Activated CD4-positive, CD25-positive, alpha-beta regulatory T cell treated with anti-CD3 and anti-CD28 coated beads, Interleukin-2, amount 50 U/mL, for 24 hours (primary cell): ENCODE measurements at places on chromosomes 3 and 15.
A peak's percentile ranks its signal among the peaks of the same experiment; 100 is the strongest.

- ATAC-seq = peak; percentile 63
Observed at GRCh38 chr3:98680723-98681122, 82.4 kb upstream of the ST3GAL6 start.

GRCh38 chr3:51712038-51712420, 5.2 kb downstream of the GRM2 start:
- no peak for ATAC-seq

DNA sequence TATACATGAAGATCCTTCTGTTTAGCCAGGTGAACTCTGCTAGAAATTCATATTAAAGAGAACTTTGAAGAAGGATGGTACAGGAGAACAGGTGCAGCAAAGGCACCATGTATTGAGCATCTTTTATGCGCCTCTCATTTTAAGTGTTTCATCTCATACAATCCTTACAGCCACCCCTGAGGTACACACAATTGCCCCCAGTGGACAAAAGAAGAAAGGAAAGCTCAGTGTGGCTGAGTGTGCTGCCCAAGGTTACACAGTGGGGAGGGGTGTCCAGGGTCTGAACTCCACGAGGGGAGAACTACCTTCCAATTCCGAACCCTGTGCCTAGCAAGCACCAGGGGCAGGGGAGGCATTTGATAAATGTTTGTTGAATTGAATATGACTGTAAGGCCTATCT, 98.6 kb downstream of the MECOM start:
- no peak for ATAC-seq

GRCh38 chr15:81562986-81563385, 189.0 kb upstream of the TMC3 start:
- ATAC-seq = no peak

- ATAC-seq = no peak
Observed at GRCh38 chr3:30952786-30953185, 58.3 kb upstream of the GADL1 start.

- no peak for ATAC-seq
Observed at GRCh38 chr3:171192176-171192854, 165.8 kb upstream of the SLC2A2 start.

GRCh38 chr3:112629425-112629824, 11.5 kb downstream of the CCDC80 start:
- ATAC-seq = peak; percentile 76

DNA sequence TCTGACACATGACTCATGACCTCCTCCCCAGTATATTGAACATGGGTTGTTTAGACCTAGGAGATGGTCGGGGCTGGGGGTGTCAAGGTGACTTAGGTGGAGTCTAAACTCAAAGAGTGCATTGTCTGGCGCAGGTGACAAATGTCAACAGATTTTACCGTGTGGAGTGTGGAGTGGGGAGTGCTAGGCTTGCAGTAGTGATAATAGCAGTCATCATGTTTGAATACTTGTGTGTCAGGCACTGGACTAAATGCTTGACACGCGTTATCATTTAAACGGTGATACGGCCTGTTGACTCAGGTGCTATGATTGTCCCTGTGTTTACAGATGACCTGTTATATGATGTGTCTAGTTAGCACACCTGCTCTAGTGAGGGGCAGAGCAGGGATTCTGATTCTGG, 30.8 kb downstream of the MUC20 start:
- ATAC-seq = no peak

DNA sequence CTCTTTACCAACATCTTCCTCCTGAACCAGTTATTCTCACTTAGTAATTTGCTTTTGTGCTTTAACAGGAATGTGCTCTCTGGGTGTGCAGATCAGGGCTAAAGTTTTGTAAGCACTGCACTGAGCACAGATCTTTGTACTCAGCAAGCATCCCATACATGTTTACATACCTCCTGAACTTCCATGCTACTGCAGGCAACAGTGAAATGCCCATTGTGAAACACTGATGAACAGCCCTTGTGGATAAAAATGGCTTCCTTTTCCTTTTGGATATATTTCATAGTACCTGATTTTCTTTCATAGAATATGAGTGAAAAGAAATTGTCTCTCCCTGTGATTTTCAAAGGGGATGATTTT, 855.9 kb downstream of the MCTP2 start:
- ATAC-seq = no peak

GRCh38 chr15:100940767-100941379, 21.7 kb downstream of the LRRK1 start:
- ATAC-seq = peak; percentile 27

DNA sequence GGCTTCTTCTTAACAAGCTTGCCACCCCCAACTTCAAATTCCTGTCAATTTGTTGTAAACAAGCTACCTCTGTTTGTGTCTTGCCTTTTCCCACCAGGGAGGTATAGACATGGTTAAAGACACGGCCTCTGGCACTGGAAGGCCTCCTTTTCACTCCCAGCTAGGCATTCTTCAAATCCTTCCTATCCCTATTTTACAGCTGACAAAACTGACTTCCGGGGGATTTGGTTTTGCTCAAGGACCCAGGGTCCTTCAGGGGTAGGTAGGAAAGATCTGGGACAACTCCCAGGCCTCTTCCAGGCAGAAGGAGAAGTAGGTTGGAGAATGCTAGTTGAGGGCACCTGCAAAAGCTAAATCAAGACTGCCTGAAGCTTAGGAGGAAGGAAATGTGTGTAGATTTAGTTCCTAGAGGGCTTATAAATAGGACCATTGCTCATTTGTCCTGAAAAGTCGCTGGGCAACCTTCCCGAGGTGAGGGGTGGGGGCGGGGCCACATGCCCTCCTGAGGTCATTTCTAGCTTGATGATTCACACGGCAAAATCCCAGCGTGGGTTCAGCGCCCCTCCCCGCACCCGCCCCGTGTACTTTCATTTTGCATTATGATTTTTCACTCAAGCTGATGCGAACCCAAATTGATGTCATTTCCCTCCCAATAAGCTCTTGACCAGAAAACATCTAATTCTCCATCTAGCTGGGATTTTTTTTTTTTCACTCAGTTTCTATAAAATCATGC, 365.5 kb downstream of the SHQ1 start:
- peak; percentile 56 for ATAC-seq

- ATAC-seq = no peak
Observed at GRCh38 chr15:93800805-93801204, 430.6 kb upstream of the MCTP2 start.

DNA sequence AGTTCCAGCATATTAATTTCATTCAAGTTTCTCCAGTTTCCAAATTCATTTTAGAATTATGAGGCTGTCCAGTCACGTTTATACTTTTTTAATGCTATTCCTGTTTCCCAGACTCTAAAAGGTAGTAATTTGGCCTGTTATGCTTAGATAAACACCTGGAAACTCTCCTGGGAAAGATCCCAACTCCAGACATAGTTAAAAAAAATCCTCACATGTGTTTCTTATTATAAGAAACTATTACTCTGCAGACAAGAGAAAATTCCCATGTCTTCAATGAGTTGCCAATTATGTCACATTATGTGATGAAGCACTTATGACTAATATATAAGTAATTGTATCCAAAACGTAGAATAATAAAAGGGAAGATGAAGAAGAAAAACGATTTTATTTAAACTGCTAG, 137.1 kb upstream of the TMC3 start:
- ATAC-seq = no peak

GRCh38 chr15:83592370-83593040, 61.4 kb upstream of the ADAMTSL3 start:
- ATAC-seq = no peak

DNA sequence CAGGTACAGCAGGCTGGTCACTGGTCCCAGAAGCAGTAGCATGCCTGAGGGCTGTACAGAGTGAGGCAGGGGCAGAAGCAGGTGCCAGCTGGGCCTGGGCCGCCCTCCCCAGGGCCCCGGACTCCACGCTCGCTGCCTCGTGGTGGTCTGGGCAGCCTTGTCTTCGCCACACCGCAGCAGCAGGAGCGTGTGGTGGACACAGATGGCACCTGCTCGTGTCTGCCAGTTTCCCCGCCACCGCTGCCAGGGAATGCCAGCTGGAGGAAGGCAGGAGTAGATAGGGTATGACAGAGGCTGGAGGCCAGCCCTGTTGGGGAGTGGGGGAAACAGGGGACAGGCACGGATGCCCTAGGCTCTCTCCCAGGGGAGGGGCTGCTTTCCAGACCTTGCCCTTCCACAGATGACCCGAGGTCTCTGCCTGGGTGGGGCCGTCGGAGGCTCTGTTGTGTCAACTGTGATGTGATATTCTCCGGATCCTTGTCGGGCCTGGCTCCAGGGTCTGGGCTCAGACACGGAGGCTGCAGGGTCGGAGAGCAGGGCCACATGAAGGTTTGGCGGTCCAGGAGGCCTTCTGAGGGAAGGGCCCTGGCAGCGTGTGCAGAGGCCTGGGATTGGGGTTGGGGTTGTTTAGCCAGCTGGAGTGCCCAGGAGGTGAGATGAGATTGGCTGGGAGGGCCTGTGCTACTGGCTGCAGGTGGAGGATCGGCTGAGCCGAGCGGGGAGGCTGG, 33.6 kb downstream of the GOLGA6L10 start:
- ATAC-seq = no peak

GRCh38 chr3:193771011-193771652, 178.1 kb downstream of the OPA1 start:
- ATAC-seq = no peak

- ATAC-seq = no peak
Observed at GRCh38 chr15:85094685-85095084, 113.0 kb downstream of the PDE8A start.

GRCh38 chr3:13841141-13841540, 38.7 kb downstream of the WNT7A start:
- ATAC-seq = no peak

DNA sequence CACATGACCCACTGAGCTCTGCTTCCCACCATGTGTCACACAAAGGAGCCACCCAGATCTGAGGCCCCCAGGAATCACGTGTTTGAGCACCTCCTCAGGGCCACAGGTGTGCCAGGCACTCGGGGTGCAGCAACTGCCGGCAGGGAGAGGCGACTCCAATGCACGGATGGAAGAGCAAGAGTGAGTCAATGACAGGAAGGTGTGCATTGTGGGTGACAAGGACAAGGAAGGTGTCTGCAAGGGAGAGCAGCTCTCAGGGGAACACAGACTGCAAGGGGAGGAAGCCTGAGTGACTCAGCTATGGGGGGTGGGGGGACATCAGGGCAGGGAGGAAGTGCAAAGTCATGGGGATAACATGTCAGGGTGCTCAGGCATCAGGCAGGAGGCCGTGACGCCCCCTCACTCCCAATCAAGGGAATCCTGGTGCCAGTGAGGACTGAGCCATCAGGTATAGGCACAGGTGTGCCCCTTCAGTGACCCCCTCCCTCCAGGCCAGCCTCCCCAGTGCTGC, 67.4 kb downstream of the NUP210 start:
- ATAC-seq = peak; percentile 82

- ATAC-seq = peak; percentile 16
Observed at GRCh38 chr3:72255791-72256559, 471.0 kb upstream of the PROK2 start.

GRCh38 chr3:110629917-110630316, 441.7 kb upstream of the NECTIN3 start:
- ATAC-seq = no peak

DNA sequence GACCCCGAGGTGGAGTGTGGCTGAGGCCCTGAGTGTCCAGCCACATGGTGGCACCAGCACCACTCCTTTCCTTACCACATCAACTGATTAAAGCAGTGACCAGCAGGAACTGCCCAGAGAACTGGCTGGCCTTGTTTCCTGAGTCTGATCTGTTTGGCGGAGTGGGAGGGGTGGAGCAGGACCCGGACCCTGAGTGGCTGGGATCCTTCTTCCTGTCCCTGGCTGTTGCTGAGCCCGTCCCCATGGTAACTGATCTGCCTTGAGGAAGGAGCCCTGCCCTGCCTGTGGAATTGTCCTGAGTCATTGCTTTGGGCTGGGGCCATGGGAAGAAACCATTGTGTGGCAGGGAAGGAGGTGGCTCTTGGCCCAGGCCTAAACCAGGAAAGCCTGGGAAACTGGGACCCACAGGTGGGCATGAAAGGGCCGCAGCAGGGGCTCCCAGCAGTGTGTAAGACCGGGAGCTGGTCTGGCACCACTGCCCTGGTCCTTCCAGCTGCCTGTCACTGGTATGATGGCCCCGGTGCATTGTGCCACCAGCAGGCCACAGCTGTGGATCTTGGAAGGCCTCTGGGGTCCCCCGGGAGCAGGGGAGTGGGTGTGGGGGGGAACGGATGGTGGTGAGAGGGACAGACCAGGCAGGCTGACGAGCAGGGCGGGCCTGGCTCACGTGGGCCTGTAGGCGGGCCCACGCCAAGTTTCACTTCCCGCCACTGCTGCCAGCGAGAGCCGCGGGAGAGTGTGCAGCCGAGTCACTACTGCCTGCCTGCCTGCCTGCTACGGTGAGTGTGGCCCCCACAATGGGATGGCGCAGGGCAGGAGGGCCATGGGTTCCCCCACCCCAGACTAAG, 19.2 kb downstream of the ATRIP start:
- peak; percentile 96 for ATAC-seq

GRCh38 chr3:28206479-28206878, 34.9 kb upstream of the CMC1 start:
- no peak for ATAC-seq

GRCh38 chr3:192892981-192893700, 24.5 kb downstream of the MB21D2 start:
- peak; percentile 93 for ATAC-seq

- no peak for ATAC-seq
Observed at GRCh38 chr3:27615555-27615954, 106.6 kb downstream of the EOMES start.

GRCh38 chr3:146575636-146576035, 29.5 kb downstream of the PLSCR5 start:
- no peak for ATAC-seq

DNA sequence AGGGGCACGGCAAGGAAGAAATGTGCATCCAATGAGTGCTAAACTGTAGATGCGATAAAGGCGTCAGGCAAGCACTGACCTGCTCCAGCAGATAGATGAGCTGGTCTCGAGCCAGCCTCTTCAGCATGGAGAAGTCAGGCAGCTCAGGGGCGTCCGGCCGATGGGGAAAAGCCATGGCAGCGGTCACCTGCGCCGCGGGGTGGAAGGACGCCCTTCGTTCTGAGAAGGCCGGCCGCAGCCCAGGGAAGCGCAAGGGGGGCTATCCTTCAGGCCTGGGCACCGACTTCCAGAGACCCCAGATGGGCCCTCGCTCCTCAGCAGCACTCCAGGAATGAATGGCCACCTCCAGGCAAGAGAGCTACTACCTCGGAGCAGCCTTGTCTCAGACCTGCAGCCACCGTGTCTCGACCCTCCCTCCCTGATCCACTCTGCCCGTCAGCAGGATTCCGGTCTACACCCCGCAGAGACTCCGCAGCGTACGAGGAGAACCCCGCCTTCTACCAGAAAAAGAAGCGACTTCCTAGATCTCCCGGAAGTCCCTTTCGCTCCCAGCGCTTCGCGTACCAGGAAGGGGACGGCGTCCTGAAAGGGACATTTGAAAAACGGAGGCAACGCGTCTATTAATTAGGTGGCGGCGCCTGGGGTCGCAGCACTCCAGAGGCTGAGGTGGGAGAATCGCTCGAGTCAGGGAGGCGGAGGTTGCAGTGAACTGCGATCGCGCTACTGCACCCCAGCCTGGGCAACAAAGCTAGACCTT, at the start of gene VPS33B:
Gene VPS33B (minus strand): TSS at position 520 of the 757 bp plus-strand sequence. CDS start 345 bp downstream, at position 175.
- peak; percentile 76 for ATAC-seq

DNA sequence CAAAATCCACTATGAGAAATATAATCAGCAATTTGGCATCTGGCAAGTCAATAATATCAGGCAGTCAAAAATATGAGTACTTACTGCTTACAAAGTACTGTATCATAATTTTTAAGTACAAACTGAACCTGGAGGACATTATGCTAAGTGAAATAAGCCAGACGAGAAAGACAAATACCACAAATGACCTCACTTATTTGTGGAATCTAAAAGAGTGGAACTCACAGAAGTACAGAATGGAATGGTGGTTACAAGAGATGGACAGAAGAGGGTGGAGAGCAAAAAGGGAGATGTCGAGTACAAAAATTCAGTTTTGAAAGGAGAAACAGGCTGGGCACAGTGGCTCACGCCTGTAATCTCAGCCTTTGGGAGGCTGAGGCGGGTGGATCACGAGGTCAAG, 12.4 kb downstream of the PCYT1A start:
- no peak for ATAC-seq
